ENCODE measurements at places on chromosomes 7 and 10.
A peak's percentile ranks its signal among the peaks of the same experiment; 100 is the strongest.

GRCh38 chr7:13189668-13190067 is 502.2 kb downstream of the ARL4A start:
- no peak for DNase-seq

DNA sequence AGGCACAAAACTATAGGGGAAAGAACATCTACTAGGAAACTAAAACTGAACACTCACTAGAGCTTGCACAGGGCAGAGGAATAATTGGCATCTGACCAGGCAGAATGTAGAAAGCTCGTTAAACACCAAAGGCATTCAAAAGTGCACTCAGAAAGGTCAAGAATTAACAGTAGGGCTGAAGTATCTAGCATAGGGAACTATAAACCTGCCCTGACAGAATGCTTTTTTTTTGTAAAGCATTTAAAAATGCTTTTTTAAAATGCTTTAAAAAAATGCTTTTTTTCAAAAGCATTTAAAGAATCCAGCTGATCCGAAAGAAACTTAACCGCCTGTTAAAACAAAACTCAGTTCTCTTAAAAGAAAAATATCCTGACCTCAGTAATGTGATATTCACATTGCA is 74.6 kb upstream of the EGFR start:
- no peak for DNase-seq

- DNase-seq: no peak
These were observed 5.5 kb downstream of the AP3M1 start for GRCh38 chr10:74145133-74145532.

DNA sequence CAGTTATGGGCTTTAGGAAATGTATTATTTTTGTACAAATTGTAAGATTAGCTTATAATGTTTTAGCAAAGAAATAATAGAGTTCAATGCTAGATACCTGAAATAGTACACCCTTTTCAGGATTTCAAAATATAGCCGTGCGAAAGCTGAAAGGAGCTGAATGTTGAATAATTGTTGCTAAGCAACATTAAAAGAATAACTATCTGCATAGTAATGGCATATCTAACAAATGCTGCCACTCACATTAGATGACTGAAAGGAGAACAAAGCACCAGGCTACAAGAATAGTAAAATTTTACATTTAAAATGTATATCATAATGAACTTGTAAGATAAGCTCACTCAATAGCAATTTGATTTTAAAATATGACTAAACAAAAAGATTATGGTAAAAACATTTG is 82.5 kb downstream of the SDHAF3 start:
- no peak for DNase-seq

GRCh38 chr10:79355420-79356017 is 8.2 kb downstream of the PPIF start:
- DNase-seq: no peak

DNA sequence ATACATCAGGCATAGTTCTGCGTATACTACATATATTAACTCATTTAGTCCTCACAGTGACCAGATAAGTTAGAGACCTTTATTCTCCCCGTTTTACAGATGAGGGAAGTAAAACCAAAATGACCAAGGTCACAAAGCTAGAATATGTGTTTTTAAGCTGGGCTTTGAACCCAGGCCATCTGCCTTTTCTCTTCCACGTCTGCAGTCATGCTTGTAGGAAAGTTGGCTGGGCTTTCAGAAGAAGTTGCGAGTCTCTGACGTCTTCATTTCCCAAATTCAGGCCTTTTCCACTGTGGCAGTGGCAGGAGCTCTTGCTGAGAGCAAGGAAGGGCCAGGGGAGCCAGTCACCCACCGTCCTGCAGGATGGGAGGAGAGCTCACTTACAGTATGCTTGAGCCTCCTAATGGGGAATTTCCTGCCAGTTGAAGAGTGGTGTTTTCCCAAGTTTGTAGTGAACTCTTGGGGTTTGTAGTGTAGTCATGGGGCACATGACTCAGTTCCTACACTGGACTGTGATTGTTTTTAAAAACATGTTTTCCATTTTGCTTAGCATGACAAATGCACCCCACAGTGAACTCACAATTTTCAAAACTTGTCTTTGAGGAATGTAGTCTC is 34.2 kb downstream of the CYP17A1 start:
- DNase-seq: no peak

GRCh38 chr7:6655636-6656385 is 18.7 kb downstream of the ZNF316 start:
- peak; percentile 38 for DNase-seq

GRCh38 chr10:114605155-114605797 is 52.8 kb downstream of the ABLIM1 start:
- no peak for DNase-seq

GRCh38 chr7:113810080-113810744 is 108.6 kb downstream of the PPP1R3A start:
- DNase-seq: no peak

- DNase-seq: no peak
These were observed 706.9 kb upstream of the VSTM2A start for GRCh38 chr7:53835301-53835700.

DNA sequence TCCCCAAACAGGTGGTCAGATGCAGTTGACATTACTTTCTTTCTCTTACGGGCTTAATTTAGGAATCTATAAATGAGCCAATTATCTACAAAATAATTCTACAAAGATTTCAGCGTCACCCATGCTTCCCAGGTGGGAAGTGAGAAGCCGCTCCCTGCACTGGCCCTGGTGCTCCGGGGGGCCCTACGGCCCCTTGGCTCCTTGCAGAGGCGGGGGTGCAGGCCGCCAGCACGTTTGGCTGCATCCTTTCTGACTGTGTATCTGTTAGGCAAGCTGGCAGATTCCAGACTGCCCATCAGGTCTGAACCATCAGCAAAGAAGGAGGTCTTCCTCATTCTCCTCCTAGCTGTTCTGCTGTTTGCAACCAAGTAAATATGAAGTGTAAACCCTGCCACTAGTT is 16.3 kb downstream of the VWC2 start:
- DNase-seq: no peak

- DNase-seq: no peak
These were observed 51.8 kb downstream of the HIPK2 start for GRCh38 chr7:139725858-139726484.

All from RWPE2 (cell line).